ENCODE measurements at places on chromosomes 7 and 10.

DNA sequence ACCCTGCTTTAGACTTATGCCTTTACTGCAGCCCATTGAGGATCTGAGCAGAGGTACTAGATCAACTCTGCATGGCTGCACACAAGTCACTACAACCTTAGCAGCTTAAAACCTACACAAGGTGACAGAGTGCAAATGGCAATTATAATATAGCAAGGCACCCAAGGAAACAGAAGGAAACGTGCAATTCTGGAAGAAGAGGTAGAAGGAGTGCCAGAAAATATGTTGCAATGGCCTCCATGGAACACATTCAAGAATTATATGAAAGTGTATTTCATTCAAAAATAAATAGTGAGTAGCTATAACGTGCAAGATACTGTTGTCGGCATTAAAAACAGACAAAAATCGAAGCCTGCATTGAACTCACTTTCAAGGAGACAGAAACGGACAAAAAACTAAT lies 2.9 kb upstream of the AKR1C8 start:
- no peak for DNase-seq

GRCh38 chr7:93890464-93891068 lies at the start of gene TFPI2:
TFPI2 (minus strand) TSS chr7:93890753; CDS start chr7:93890678, 75 bp downstream.
- DNase-seq, result peak; percentile 61

DNA sequence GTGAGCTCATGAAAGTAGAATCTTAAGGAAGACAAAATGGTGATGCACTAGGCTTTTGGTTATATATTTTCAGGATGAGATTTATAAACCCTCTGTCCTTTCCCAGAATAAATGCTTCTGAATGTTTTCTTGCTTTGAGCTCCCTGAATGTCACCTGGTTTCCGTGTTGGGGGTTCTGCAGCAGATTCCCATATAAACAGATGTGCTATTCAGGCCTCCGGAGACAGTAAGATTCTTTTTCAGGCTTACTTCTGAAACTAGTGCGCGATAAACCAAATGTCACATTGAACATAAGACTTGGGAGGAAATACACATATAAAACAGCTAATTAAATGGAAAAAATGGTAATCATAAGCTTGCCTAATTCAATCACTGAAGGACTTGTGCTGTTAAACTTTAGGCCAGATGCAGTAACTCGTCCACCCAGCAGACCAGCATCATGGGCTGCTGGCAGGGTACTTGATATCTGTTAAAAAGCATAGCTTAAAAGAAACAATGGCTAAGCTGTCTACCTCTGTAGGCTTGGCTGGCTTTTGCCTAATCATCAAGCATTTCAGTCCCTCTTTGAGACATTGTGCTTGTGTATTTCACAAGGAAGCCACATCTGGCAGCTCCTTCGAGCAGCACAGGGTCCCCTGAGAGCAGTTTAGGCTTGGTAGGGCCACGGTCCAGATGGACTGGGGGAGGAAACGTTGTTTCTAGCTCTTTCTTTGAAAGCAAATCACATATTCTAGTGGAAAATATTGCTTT lies 281.2 kb upstream of the KIAA1217 start:
- DNase-seq, result no peak

DNA sequence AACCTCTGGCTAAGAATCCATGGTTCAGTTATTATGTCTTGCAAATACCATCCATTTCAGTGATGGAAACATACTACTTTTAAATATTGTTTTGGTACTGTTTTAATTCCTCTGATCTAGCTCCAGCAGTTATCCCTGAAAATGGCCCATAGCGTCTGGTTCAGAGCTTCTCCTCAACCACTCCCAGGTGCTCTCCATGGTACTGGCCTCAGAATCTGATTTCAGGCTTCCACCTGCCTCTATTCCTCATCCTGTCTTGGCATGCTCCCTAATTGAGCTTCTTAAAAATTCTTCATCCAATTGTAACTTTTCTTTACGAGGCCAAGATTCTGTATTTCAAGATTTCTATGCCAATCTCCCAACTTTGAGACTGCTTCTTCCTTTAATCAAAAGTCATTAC lies 236.3 kb downstream of the HTR7 start:
- peak; percentile 44 for DNase-seq

DNA sequence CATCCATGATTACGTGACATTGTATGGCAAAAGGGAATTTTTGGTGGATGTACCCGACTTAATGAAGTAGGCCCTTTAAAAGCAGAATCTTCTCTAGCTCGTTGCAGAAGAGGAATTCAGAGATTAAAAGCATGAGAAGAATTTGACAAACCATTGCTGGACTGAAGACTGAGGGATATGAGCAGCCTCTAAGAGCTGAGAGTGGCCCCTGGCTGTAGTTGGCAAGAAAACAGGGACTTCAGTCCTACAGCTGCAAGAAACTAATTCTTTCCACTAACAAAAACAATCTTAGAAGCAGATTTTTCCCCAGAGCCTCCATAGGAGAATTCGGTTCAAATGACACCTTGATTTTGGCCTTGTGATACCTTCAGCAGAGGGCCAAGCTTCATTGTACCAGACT lies 34.1 kb downstream of the MACC1 start:
- no peak for DNase-seq

GRCh38 chr10:397321-398068 lies 262.2 kb downstream of the ZMYND11 start:
- DNase-seq, result no peak

- no peak for DNase-seq
These were observed 7.8 kb upstream of the RBM28 start for GRCh38 chr7:128351296-128352152.

GRCh38 chr10:62842983-62843382 lies 26.8 kb upstream of the EGR2 start:
- DNase-seq, result no peak

DNA sequence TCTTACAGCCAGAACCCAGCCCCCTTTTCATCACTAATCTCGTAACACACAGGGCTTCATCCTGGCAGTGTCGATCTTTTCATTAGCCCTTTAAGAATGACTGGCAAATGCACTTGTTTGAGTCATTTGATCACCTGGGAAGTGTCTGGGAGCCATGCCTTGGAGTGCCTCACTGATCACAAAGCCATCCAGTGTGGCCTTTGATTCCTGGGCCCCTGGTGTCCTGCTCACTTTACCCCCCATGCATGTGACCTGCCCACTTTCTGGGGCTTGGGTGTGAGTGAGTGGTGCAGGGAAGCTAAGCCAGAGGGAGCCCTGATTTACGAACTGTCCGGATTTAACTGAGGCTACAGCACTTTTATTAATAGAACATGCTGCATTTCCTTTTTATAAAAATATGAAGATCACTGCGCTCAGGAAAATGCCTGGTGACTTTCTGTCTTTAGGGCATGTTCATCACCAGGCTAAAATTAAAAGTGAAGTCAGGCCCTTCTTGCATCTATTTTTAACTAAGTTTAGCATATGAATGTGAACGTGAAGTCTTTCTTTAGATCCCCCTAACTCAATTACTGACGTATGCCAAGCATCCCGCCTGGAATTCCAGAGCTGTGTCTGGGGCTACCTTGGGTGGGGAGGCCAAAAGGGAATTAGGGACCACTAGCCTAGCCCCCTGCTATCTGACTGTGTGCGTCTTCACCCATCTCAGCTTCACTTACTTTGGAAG lies 23.6 kb downstream of the RBM20 start:
- DNase-seq, result no peak

- peak; percentile 87 for DNase-seq
These were observed 62.6 kb downstream of the COL13A1 start for GRCh38 chr10:69864321-69864720.

DNA sequence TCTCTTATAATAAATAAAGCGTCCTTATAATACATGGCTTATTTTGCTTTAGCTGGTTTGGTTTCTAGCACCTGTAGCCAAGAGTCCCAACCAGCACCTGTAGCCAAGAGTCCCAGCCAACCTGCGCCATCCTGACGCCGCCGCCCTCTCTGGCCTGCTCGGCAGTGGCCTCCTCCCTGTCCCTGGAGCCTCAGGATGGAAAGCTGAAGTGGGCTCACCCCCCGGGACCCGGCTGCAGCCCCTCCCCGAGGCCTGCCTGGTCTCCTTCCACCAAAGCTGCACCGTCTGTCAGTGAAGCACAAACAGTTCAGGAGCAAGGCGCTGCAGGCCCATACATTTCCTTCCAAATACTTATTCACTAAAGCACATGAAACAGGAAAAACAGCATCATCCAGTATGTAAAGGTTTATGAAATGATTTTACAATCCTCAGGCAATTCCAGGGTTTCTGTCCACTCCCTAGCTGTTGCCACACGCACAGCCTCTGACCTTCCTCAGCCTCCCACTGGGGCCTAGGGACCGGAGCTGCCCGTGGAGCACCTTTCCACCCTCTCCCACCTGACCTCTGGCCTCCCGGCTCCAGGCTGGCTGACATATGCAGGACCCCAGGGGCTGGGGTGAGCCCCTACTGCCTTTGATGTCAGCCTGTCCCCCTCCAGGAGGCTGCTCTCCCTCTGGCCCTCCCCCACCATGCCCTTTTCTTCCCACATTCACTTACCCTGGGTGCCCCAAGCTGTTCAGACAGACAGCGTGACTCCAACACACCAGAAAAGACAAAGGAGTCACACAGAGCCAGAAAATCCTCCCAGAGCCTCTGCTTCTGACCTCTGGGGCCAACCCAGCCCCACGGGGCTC lies 149.6 kb upstream of the PPP2R2D start:
- no peak for DNase-seq

GRCh38 chr10:103506061-103506460 lies 12.6 kb downstream of the NEURL1 start:
- no peak for DNase-seq

GRCh38 chr7:18313965-18314364 lies 181.6 kb upstream of the HDAC9 start:
- DNase-seq, result peak; percentile 12

DNA sequence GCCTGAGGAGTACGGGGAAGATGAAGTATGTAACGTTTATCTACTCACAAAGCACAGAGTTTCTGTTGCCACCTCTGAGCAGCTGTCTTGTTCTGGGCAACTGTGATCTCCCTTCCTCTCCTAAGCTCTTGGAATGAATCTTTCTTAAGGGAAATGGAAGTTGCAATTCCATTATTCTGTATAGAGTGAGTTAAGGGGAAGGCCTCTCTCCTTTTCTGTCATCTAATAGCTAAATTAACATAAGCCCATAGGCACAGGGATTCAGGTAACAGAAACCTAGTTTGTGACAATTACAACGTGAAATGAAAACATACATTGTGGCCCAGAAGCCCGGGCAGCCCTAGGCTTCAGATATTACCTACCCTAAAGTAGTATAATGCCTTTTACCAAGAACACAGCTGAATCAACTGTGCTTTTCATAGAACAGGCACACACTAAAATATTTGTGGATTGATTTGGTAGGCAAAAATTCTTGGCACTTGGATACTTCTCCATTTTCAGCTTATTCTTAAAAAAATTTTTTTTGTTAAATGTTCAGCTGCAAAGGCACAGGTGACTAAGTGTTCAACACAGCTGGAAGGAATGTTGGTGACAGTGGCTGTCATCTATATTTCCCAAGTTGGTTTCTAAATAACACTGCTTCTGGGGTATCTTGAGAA lies 3.8 kb upstream of the PDCD4 start:
- DNase-seq, result no peak

DNA sequence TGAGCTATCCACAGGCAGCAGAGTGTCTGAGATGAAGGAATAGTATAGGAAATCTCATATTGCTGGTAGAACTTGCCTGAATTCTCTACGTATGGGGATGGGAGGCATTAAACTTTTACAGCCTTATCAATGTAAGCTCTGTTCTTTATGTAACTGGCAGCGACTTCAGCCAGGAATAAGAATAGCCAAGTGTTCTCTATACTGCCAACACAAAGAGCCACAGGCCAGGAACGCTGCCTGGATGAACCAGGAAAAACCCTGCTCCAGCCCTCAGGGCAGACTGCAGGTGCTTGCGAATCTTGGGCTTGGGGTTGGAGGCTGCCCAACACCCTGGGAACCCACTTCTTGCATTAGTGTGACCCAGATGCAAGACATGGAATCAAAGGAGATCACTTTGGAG lies 6.1 kb upstream of the OLAH start:
- DNase-seq, result no peak

DNA sequence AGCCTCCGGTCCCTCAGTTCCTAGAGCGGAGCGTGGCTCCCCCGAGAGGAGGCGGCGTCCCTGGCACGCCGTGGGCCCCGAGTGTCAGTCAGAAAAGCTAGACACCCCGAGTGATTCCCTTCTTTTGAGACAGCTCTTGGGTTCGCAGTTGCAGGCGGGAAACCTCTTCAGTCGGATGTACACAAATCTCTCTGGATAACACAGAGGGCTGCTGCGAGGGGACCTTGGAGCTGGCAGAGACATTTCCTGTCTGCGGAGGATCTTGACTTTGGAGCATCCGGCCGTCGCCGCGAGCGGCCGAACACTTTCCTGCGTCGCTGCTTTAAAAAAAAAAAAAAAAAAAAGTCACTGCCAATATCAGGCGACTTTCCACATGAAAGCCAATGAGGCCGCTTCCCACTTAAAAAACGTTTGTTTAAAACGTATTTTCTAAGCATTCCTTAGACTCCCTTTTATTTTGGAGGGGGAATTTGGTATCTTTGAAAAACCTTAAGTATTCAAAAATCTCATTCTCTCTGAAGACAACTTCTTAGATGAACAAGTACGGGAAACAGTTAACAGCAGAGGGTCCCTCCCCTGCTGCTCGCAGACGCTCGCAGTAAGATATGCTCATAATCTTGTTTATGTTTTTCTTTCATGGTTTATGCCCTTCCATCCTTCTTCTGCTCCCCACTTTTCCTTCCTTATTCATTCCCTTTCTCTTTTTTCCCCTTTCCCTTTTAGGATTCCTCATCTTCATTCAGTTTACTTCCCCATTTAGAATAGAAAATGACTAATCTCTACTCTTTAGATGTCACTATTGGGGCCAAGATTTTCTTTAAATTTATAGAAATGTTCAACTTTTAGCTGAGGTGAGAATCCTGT lies 10.0 kb downstream of the HHEX start:
- no peak for DNase-seq

- DNase-seq, result no peak
These were observed 168.5 kb downstream of the CFTR start for GRCh38 chr7:117648203-117648866.

DNA sequence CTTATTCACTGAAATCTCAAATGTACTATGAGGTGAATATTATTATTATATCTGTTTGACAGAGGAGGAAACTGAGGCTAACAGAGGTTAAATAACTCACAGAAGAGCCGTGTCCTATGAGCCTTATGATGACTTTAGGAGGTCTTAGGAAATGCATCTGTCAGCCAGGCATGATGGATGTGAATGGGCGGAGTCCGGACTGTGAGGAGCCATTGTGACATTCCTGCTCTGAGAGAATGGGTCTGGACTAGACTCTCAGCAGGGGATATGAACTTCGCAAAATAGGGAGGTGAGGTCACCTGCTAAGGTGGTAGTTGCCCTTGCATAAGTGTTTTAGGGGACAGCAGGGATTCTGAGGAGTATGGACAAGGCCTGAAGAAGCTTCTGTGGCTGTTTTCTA lies 153.6 kb downstream of the TMEM178B start:
- DNase-seq, result no peak

All from amniotic epithelial cell (primary cell).